NCI-H1092 treated with DMSO at 0.1 percent for 48 hours (cell line): ENCODE measurements at places on chromosomes 7 and 10.

- DNase-seq: no peak
Measured at GRCh38 chr10:114862456-114862855, 40.9 kb downstream of the FHIP2A start.

- DNase-seq: no peak
Measured at GRCh38 chr7:95435422-95435780, 573 bp upstream of the PON2 start.

DNA sequence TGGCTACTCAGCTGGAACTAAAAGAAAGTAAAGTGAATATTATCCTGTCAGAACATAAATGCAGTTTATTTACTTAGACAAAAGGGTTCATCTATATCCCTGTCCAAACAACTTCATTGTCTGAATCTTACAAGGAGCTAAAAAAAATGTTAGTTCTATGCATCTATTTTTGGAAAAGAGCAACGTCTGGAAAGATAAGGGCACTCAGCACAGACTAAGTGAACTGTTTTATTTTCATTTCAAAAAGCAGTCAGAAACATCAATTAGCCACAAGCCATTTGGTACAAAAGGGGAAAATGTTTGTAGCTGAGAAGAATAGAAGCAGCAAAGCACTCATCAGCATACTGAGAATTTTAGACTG lies 245.5 kb downstream of the FOXP2 start:
- peak; percentile 89 for DNase-seq

DNA sequence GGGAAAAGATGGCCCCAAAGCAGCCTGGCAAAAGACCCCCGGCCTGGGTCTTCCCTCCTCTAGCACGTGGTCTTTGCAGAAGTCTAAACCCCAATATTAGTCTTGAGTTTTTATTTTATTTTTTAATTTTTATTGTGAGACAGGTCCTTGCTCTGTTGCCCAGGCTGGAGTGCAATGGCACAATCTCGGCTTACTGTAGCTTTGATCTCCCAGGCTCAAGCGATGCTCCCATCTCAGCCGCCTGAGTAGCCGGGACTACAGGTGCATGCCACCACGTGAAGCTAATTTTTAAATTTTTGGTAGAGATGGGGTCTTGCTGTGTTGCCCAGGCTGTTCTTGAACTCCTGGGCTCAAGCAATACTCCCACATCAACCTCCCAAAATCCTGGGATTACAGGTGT lies 40.3 kb upstream of the MXI1 start:
- DNase-seq: no peak

- no peak for DNase-seq
Measured at GRCh38 chr10:69223028-69223342, 2.9 kb downstream of the HKDC1 start.

GRCh38 chr7:107953265-107953923 lies 49.6 kb downstream of the LAMB1 start:
- DNase-seq: no peak

- no peak for DNase-seq
Measured at GRCh38 chr7:73586911-73587310, 8.5 kb upstream of the TBL2 start.

DNA sequence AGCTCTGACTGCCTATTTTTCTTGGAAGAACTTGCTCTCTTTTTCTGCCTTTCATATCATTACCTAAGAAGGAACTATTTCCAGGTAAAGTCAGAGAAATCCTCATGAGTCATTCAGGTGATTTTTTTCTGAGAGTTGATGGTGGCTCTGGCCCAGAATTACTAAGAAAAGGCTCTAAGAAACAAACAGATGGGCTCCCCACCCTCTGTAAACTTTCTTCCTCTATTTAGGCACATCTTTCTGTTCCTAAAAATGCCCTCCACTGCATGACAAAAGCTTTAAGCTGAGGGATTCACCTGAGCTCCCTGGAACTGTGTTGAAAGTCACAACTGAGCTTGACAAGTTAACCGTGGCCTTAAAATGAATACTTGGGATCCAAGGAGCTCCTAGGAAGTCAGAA lies 1.6 kb downstream of the OLAH start:
- no peak for DNase-seq

DNA sequence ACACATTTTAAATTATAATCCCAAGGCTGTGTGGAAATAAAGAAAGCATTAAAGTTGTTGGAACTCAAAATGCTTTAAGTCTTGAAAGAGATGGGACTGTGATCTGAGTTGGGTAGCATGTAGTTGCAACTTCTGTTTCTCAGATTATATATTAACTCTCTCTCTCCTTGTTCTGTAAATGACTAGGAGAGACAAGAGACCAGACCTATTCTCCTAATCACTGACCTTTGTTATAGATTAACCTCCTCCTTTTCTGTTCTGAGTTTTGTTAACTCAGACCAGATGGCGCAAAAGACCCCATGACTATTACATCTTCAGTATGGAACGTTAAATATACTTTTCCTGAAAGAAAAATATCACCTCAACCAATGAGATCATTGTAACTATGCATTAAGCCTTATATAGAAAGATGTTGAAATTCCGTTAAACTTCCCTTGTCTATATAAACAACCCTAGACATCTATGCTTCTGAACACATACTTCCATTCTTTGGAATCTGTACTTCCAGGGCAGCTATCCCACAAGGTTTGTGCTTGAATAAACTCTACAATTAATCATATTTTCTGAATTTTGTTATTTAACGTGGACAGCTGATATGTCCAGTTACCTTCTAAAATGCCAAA lies 143.5 kb upstream of the TRIM24 start:
- no peak for DNase-seq

GRCh38 chr7:120030876-120031275 lies 242.1 kb upstream of the KCND2 start:
- no peak for DNase-seq

DNA sequence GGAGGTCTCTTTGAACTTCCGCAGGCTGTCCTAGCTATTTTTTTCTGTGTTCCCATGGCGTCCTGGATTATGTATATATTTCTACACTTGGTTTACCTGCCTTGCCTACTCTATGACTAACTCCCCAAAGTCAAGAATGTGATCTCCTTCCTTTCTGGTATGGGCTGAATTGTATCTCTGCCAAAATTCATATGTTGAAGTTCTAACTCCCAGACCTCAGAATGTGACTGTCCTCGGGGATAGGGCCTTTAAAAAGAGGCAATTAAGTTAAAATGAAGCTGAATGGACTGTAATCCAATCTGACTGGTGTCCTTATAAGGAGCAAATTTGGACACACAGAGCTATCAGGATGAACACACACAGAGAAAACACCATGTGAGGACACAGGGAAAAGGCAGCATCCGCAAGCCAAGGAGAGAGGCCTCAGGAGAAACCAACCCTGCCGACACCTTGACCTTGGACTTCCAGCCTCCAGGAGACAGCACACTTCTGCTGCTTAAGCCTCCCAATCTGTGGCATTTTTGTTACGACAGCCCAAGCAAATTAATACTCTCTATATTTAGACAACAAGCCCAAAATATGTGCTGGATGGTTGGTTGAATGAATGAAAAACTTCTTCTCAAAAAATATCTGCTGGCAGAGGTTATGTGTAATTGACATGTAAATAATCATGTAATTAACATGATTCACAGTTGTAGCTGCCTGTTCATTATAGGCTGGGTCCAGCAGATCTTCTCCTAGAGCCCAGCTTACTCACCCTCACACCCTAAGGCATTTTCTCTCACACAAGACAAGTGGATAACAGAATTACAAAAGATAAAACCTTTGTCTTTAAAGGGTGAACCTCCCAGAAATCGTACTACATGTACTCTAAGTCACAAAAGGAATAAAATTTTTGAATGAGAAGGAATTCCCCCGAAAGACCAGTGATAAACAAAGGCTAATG lies 123.7 kb downstream of the CUBN start:
- DNase-seq: peak; percentile 12

- DNase-seq: no peak
Measured at GRCh38 chr10:94627511-94627910, 56.0 kb upstream of the CYP2C18 start.

GRCh38 chr10:74936577-74937265 lies 110.3 kb downstream of the KAT6B start:
- peak; percentile 2 for DNase-seq

GRCh38 chr7:119252962-119253361 lies 1020.0 kb upstream of the KCND2 start:
- DNase-seq: no peak

GRCh38 chr10:120266022-120266421 lies 191.0 kb upstream of the PLPP4 start:
- DNase-seq: no peak

- DNase-seq: peak; percentile 70
Measured at GRCh38 chr10:75408911-75409885, 7.6 kb upstream of the ZNF503 start.

- DNase-seq: no peak
Measured at GRCh38 chr10:75356484-75356883, 45.1 kb downstream of the ZNF503 start.

DNA sequence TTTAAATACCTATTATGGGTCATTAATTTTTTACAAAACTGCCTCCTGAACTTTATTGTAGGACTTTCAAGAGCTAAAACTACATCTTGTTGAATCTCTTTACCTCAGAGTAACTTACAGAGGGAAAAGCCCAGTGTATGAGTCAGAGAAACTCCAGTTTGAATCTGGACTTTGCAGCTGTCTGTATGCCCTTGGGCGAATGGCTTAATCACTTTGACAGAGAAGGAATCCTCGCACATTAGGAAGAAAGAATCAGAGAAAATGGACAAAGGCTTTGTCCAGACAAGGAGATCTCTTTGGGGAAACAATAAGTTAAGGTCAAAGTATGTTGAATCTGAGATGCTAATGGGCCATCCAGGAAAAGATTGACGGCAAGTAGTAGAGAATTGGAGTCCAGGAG lies 484.2 kb upstream of the CELF2 start:
- no peak for DNase-seq

DNA sequence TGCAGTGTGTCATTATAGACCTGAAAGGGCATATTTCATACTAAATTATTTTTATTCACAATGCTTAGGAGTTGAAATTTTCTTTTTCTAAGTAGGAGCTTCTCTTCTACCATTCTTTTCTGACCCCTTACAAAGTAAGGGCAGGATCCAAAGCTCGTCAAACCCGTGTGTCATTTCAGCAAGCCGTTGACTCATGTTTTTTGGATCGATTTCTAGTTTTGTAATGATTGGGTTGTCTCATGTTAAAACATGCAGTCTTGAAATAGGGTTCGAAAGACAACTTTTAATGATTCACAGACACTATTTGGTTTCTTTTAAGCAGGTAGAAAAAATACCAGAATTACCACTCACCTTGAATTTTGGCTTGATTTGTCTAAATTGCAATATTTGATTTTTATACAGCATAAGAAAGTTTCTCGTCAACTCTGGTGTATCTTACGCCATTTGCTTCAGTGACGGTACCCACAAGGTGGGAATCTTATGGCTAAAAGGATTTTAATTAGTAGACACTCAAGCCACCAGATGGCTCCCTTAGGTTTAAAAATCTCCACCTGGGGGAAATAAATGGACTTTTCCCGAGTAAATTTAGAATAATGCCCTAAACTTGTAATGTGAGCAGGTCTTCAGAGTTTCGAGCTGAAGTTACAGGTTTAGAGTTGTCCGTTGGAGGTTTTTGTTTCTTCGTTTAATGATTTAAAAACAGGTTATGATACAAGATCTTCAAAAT lies 283.4 kb downstream of the CCDC3 start:
- DNase-seq: no peak

DNA sequence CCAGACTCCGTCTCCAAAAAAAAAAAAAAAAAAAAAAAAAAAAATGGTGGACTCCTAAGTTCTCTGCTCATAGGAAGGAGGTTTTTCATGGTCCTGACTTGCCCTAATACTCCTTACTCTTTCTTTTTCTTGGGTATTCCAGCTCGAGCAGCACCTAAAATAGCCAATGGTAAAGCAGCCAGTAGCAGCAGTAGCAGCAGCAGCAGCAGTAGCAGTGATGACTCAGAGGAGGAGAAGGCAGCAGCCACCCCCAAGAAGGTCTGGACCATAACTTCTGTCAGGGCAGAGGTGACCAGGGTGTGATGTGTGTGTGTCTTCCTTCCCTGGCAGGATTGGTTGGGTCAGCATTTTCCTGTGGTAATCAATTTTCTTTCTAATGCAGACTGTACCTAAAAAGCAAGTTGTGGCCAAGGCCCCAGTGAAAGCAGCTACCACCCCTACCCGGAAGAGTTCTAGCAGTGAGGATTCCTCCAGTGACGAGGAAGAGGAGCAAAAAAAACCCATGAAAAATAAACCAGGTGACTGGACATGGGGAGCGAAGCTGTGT lies 6.9 kb downstream of the NOLC1 start:
- DNase-seq: no peak

GRCh38 chr7:24917510-24918239 lies 62.3 kb downstream of the OSBPL3 start:
- no peak for DNase-seq

GRCh38 chr10:31034098-31034909 lies 2.6 kb upstream of the ZNF438 start:
- DNase-seq: no peak

- DNase-seq: no peak
Measured at GRCh38 chr7:123533553-123533917, 860 bp downstream of the IQUB start.

GRCh38 chr7:132213583-132213982 lies 362.7 kb downstream of the PLXNA4 start:
- DNase-seq: no peak

DNA sequence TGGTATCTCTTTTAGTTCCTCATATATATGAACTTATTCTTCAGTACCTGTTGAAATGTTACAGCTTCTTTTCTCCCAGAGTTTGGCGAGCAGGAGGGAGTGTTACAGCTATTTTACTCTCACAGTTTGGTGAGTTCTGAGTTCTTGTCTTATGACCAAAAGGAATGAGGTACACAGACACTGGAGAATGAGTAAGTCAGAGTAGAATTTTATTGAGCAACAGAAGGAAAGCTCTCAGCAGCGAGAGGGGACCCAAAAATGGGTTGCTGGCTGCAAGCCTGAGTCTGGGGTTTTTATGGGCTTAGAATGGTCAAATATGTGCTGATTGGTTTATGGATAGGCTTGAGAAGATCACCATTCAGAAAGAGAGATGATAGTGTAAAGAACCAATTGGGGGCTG lies 175.2 kb downstream of the CDK14 start:
- no peak for DNase-seq

DNA sequence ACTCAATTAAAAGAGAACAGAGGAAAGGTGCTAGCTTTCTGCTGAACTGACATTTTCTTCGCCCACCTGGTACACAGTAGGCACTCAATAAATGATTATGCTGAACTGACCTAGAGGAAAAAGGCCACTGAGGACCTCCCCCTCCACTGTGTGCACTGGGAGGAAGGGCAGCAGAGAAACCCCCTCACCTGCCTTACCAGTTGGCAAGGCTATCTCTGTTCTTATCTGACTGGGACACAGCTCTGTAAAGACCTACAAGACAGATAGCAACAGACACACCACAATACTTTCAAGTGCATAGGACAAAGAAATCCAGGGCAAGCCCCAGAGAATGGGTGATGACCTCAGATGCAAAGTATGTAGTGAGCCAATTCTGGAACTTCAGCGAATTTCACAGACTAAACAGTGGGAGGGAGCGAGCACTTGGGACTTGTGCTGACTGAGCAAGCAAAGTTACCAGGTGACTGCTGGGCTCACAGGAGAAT lies 30.4 kb downstream of the PDLIM1 start:
- DNase-seq: no peak
